Hypothalamus (tissue), 51 donors: ENCODE measurements at places on chromosomes 11 and 22.

- DNase-seq: no peak
Measured at GRCh38 chr11:5690216-5690615, 626 bp downstream of the TRIM22 start.

- DNase-seq: no peak
Measured at GRCh38 chr11:2534957-2535672, 90.3 kb downstream of the KCNQ1 start.

GRCh38 chr11:12922418-12922817 lies 86.7 kb upstream of the RASSF10 start:
- DNase-seq: no peak

GRCh38 chr22:17729561-17729960 lies 44.7 kb downstream of the BID start:
- DNase-seq: no peak

- no peak for DNase-seq
Measured at GRCh38 chr11:78085972-78086371, 6.3 kb upstream of the NDUFC2 start.

DNA sequence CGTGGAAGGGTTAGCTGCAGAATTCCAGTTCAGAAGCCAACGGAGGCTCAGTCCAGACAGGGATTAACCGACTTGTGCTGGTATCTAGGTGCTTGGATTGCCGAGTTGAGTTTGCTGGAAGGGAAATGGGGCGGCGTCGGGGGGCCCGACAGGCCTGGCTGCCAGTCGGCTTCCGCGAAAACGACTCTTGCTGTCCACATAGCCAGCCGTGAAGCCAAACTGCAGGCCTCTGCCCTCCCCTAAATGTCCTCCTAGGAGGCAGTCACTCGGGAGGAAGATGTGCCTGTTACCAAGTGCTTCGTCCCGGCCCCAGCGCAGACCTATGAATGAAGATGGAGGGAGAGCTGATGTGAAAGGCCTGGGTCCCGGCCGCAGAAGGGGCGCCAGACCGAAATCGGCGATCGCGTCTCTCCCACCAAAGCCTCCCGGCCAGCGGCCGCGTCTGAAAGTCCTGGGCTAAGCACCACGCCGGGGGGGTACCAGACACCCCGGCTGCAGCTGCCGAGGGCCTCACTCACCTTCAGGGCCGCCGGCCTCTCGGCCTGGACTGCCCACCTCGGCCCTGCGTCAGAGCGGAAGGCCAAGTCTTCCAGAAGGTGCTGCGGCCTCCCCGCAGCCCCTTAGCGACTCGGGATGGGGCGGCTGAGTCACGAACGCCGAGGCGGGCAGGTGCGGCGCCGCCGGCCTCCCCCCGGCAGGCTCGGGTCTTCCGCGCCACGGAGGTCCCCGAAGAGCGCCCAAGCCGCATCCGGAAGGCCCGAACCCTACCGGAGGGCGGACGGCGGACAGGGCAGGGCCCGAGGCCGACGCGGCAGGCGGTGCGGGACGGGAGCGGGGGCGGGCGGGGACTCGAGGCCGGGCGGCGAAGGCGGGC lies 7.5 kb downstream of the DPAGT1 start:
- DNase-seq: no peak

GRCh38 chr11:72202571-72202970 lies 10.6 kb downstream of the FOLR1 start:
- no peak for DNase-seq
